ENCODE measurements at places on chromosomes 4 and X.

GRCh38 chr4:110907801-110908313, 285.0 kb upstream of the PITX2 start:
- DNase-seq: no peak

DNA sequence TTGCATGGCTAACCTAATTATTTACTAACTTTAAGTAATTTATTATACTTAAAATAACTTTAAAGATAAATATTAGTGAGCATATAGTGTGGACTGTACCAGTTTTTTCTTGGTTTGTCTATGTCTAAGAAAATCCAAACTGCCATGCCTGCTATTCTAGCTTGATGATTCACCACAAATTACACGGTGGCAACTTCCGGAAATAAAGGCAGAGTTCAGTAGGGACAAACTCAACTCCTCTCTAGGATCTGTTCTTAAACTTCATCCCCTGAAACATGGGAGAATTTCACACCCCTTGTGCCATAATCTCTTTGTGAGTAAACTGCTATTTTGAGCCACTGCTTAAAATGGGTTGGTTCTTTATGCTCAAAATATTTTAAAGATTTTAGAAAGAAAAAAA, 213.6 kb upstream of the NRK start:
- DNase-seq: no peak

DNA sequence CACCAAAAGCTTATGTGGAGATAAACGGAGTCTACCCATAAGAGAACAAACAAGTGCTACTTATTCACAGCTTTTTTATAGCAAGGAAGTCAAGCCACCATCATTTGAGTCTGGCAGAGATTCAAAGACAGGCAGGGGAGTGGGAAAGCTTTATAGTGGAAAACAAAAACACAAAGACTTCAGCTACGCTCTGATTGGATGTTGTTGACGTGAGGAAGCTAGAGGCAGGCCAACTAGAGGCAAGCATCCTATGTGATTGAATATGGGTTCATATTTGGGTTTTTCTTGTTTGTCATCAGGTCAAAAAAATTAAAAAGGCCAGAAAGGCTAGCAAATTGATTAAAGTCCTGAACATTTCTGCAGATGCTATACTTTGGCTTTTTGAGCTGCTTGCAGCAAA, 719 bp upstream of the TCEAL4 start:
- no peak for DNase-seq

GRCh38 chr4:10075953-10076391, 40.6 kb downstream of the WDR1 start:
- DNase-seq: peak; percentile 3

DNA sequence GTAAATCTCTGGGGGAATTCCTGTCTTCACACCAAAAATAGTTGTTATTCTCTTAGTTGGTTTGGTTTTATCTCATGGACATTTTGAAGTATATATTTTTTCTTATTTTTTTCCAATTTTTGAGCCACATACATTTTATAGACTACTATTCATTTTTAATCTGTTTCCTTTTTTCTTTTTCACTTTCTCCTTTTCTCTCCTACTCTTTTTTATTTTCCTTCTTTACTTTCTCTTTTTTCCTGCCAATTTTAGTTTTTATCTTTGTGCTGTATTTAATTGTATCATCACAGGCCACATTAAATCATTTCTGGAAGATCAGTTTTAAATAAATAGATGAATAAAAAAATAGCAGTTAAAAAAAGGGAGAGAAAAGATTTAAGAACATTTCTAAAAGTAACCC, 14.0 kb upstream of the JADE3 start:
- no peak for DNase-seq

DNA sequence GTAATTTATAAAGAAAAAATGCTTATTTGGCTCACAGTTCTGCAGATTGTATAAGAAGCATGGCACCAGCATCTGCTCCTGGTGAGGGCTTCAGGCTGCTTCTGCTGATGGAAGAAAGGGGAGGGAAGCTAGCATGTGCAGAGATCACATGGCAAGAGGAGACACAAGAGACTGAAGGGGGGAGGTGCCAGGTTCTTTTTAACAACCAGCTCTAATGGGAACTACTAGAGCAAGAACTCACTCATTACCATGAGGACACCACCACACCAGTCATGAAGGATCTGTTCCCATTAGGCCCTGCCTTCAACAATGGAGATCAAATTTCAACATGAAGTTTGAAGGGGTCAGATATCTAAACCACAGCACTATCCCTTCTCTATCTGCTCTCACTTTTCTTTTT, 9.4 kb upstream of the COPS4 start:
- no peak for DNase-seq

DNA sequence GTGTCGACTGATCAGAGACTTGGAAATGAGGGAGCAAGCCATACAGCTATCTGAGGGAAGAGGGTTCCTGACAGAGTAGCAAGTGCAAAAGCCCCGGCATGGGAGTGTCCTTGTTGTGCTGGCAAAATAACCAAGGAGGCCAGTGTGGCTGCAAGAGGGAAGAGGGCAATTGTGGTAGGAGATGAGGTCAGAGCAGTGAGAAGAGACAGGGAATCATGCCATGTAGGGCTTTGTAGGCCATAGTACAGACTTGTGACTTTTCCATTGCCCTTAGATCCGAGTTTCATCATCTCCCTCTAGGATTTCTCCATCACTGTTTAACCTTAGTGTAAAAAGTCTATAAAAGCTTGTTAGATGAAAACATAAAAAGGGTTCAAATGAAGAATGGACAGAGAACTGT, 76.2 kb downstream of the DOCK11 start:
- DNase-seq: no peak

DNA sequence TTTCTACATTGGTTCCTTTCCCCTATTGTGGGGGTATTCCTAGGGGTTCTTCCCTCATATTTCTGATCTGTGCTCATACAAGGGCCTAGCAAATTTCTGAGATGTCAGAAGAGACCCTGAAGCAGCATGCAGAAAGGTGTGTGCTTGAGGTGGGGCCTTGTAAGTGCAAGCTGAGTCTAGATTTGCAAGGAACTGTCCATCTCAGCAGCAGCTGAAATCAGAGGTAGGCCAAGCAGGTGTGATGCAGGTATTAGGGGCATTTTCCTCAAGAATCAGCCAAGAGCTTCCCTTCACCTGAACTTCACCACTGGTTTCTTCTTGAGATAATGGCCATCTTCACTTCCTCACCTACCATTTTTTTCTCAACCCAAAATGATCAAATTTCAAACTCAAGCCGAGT, 45.1 kb downstream of the ASB9 start:
- no peak for DNase-seq

GRCh38 chrX:11066812-11067211, 44.3 kb upstream of the HCCS start:
- DNase-seq: no peak

DNA sequence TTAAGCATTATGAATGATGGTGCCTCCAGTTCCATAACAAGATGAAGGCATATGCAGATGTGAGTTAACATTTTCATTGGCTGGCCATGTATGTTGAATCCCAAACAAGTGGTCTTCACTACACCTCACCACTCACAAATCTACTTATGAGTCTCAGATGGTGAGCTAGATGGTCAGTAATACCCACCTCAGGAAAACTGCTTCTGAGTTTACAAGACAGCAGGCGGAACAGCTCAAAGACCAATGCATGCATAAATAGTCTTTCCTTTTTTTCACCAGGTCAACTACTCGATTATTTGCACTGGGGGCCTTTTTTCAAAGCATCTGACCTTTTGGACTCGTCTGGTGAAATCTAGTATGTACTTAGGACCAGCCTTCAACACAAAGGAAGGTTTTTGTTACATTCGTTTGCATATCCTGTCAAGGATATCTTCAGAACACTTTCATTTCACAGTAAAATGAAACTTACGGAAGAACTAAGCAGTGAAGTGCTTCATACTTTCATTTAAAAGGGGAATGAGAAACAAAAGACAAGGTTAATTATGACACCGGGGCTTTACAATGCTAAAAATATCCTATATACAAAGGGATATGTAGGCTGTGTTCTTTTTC, 23.1 kb upstream of the TLR7 start:
- DNase-seq: no peak

DNA sequence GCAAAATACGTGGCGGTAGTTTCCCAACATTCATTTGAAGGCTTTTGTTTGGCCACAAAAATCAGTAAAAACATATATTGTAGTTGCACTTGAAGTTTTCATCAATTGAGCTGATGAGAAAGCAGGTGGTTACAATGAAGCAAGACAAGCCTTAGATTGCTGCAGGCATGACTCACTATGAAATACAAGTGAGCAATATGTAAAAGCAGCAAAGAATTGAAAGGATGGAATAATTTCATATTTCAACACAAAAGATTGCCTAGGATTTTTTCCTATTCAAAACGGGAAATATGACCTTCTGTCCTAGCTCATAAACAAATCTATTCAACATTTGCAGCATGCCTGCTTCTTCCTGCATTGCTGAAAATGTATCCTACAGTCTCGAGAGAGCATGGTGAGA, 190.9 kb upstream of the BANK1 start:
- no peak for DNase-seq

DNA sequence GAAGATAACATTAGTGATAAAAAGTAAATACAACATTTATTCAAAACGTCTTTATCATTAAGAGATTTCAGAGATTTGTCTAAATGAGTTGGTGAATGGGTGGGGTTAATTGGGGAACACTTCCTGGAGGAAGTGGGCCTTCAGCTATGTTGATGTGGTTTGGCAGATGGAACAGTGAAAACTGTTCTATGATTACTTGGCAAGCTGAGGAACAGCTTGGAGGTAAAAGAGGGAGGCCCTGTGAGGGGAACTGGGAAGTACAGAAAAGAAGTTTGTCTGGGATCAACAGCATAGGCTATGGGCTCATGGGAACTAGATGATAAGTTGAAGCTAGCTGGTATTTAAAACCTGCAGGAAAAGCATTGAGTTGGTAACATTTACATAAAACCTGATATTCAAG, 26.0 kb downstream of the OCRL start:
- no peak for DNase-seq

DNA sequence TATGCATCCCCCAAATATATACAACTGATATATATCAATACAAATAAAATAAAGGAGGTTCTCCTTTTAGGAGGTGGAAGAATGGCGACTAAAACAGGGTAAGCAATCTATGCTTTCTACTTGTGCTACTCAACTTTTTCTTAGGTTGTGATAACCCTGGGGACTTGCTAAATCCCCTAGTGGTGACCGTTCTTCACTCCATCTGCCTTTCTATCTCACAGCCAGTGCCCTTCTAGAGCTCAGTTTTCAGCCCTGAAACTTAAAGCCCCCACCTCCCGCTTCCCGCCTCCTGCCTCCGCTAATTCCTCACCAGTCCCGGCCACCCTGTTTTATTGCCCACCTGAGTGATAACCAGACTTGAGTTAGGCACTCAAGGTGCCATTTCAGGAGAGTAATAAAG, 15.5 kb upstream of the ESX1 start:
- DNase-seq: no peak

DNA sequence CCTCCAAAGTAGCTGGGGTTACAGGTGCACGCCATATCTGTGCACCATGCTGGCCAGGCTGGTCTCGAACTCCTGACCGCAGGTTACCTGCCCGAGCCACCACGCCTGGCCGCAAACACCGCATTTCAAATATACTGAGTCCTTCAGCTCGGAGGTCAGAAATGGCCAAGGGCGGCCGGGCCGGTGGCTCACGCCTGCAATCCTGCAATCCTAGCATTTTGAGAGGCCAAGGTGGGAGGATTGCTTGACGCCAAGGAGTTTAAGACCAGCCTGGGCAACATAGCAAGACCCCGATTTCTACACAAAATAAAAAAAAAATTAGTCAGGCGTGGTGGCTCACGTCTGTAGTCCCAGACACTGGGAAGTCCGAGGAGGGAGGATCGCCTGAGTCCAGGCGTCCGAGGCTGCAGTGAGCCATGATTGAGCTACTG, 71.9 kb upstream of the PPP2R3B start:
- DNase-seq: no peak

DNA sequence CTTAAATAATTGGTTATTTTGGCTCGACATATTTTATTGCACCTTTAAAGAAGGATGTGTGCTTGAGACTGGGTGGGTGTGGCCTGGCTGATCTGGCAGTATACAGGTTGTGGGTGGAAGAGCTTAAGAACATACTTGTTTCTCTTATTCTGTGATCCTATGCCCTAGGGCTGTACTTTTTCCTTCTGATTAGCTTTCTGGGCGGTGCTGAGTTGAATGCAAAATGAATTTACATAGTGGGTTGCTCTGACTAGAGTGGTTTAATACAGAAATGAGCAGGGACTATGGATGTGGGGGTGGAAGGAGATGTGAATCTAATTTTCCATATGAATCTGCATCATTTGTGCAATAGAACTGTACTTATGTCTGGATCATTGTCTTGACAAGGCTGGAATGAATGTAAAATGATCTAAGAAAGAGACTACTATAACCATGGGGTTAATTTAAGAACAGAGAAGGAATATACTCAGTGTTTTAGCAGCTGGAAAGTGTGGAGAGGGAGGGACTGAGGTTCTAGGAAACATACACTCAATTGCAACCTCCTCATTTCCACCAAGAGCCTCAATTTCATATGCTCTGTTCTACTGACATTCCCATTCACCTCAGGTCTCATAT, 73.7 kb downstream of the RLIM start:
- no peak for DNase-seq

- DNase-seq: no peak
Measured at GRCh38 chr4:82694892-82695291, 103.7 kb downstream of the SCD5 start.

DNA sequence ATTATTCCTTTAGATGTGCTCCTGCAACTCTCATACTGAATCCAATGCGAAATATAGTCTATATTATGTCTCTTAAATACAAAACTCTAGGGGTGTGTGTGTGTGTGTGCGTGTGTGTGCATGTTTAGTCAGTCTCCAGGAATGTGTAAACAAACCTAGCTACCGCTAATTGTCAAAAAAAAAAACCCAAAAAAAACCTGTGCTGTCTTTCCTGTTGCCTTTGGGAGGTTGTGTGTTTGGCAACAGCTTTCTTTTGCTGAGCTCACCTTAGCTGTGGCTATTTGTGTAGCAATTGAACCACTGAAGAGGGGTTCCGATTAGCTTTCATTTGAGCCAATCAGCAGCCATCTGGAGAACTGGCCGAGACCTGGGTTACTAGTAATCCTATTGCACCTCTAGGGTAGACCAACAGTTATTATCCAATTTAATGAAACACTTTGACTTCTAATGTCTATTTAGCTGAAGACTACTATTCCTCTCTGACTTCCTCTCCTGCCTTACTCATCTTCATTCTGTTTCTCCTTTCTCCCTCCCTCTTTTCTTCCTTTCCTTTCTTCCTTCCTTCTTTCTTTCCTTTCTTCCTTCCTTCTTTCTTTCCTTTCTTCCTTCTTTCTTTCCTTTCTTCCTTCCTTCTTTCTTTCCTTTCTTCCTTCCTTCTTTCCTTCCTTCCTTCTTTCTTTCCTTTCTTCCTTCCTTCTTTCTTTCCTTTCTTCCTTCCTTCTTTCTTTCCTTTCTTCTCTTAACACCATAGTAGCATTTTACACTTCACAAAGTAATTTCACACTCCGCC, 471.1 kb downstream of the GBA3 start:
- DNase-seq: no peak

- no peak for DNase-seq
Measured at GRCh38 chr4:10694151-10694827, 9.7 kb upstream of the CLNK start.

DNA sequence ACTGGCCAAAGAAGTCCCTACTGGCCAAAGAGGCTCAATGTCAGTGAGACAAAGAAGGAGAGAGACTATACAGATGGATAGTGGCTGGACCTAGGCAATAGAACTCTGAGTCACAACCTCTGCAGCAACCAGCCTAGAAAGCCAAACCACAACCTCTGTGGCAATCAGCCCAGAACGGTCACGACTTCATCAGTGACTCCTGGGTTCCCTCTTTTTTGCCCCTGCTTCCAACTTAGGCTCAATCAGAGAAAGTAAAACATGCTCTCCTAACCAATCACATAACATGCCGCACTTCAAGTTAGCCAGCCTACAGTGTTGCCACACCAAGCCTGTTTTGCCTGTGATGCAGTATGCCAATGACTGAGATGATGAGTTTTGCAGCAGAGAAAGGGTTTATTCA, 203.4 kb downstream of the ANAPC10 start:
- no peak for DNase-seq

Data from GM12892 (cell line).